NCI-H69 (cell line): ENCODE measurements at places on chromosomes 2 and 18.

- peak; percentile 89 for DNase-seq
Observed at GRCh38 chr2:60550178-60550983, 3.1 kb downstream of the BCL11A start.

DNA sequence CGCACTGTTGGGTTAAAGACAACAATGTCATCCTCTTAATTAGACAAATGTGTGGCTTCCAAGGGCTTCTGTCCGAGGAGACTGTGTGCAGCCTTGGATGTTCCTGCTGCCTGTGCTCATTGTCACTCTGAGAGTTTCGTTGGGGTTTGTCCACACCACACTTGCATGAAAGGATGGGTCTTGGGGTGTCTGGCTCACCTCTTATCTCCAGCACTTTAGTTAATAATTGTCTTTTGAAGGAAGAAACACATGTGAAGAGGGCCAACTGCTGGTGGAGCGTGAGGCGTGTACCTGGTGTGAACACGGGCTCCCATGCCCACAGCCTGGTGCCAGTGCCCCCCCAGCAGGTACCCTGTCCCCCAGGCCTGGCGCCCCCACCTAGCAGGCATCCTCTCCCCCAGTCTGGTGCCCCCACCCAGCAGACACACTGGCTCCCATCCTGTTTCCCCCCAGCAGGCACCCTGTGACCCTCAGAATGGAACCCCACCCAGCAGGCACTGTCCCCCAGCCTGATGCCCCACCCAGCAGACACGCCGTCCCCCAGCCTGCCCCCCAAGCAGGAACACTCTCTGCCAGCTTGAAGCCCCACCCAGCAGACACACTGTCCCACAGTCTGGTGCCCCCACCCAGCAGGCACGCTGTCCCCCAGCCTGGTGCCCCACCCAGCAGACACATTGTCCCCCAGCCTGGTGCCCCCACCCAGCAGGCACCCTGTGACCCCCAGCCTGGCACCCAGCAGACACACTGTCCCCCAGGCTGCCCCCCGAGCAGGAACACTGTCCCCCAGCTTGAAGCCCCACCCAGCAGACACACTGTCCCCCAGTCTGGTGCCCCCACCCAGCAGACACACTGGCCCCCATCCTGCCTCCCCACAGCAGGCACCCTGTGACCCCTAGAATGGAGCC lies 96.3 kb upstream of the TMEM18 start:
- no peak for DNase-seq

GRCh38 chr2:120993661-120994060 lies 258.0 kb downstream of the GLI2 start:
- no peak for DNase-seq

GRCh38 chr18:30927517-30928075 lies 114.9 kb downstream of the DSC3 start:
- no peak for DNase-seq

DNA sequence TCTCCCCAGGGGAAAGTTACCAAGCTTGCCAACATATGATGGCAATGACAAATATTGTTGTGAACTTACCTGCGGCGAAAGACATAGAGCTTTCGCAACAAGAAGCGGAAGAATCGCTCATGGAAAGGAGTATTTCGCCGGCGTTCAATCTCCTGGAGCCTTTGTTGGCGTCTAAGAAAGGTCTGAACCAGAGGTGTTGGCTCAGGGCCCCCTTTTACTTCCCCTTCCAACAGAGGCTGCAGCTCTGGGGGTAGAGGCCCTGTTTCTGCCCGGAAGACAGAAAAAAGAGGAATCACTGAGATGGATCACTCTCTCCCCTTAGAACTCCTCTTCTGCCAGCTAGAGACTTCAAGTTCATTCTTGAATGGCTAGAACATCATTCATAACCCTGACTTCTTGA lies 10.8 kb downstream of the GGCX start:
- no peak for DNase-seq

- peak; percentile 37 for DNase-seq
Observed at GRCh38 chr2:138274421-138275291, 226.9 kb upstream of the SPOPL start.
